Left lung (tissue), 14 donors: ENCODE measurements at places on chromosomes 5 and 9.
A peak's percentile ranks its signal among the peaks of the same experiment; 100 is the strongest.

- no peak for DNase-seq
These were observed 240.7 kb upstream of the NREP start for GRCh38 chr5:111997711-111998110.

DNA sequence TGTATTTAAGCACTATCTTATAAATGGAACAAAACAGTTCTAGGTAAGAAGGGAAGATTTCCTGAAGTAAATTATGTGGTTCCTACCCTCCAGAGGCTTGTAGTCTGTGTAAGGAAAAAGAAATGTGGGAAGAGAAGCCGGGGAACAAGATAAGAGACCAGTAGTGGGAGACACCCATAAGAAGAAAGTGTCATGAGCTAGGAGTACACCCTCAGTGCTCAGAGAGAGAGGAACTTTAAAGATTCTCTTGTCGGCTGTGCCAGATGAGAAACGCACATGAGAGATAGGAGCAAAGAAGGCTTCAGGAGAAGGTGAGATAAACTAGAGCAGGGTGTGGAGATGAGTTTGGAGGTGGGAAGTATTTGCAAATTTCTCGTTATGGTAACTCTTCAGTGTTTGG is 18.1 kb downstream of the SLC36A1 start:
- no peak for DNase-seq

- DNase-seq, result peak; percentile 84
These were observed 77.1 kb downstream of the SUSD1 start for GRCh38 chr9:112097712-112098688.

DNA sequence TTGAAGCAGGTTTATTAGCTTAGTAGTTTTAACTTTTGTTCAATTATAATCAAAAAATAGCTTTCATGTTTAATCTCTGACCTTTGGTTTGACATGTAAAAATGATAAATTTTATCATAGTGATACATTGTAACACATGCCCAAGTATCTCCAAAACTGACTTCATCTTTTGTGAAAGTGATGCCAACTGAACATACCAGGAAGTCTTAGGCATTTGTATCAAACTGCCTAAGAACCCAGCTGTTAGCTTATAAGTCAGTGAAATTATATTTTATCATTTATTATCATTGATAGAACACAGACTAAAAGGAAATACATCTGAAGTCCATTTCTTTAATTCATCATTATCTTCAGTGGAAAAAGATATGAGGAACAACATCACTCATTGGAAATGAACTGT is 39.1 kb downstream of the NIPBL start:
- DNase-seq, result no peak

DNA sequence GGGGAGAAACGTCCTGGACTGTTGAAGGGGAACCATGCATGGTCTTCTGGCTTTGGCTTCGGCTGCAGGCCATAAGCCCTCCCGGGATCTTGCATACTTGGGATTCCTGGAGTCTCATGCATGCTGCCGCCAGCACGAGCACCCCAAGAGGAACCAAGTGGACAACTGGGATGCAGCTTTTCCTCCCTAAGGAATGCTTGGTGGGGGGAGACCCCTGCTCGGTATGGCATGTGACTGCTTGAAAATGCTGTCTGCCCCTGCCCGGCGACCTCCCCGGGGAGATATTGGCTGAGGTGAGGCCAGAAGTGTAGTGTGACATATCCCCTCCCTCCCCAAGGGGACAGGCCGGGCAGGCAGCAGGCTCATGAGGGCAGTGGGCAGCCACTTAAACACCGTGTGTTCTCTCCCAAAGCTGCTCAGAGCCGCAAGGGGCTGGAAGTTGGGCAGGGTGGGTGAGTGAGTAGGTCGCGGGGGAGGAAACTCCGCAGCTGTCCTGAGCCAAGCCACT is 15.7 kb downstream of the TMEM171 start:
- DNase-seq, result no peak

- no peak for DNase-seq
These were observed 18.8 kb downstream of the BTNL9 start for GRCh38 chr5:181058786-181059296.

- DNase-seq, result no peak
These were observed 126.7 kb downstream of the MED10 start for GRCh38 chr5:6251565-6252102.

DNA sequence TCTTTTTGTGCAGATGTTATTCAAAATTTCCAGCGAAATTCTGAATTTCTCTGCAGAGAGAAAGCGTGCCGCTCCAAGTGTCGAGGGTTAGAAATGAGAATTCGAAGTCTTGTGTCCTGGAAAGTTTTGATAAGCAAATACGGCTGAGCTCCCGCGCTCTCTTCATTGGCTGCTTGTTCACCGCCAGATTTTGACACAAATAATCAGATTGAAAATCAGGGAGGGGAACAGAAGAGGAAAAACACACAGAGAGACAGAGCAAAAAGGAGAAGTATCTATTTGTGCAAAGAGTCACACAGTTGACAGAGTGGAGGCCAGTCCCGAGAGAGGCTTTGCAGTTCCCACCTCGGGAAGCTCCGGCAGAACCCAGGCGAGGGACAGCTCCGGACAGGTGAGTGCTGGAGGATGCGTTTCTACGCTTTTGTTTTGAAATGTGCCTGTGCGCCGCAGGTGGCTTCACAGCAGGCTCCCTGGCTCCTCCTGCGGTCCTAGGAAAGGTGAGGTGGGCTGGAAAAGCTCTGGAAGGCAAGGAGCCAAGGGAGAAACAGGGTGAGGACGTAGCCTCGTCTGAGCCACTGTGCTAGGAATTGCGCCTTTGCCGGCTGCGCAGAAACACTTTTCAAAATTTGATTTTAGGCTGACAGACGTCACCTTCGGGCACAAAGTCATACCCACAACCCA is at the start of gene GFI1B:
GFI1B (plus strand) TSS at position 244 of the 681 bp plus-strand sequence. CDS start 7,985 bp downstream, outside the sequence.
- DNase-seq, result no peak

GRCh38 chr9:36118706-36119105 is 17.8 kb upstream of the GLIPR2 start:
- no peak for DNase-seq

DNA sequence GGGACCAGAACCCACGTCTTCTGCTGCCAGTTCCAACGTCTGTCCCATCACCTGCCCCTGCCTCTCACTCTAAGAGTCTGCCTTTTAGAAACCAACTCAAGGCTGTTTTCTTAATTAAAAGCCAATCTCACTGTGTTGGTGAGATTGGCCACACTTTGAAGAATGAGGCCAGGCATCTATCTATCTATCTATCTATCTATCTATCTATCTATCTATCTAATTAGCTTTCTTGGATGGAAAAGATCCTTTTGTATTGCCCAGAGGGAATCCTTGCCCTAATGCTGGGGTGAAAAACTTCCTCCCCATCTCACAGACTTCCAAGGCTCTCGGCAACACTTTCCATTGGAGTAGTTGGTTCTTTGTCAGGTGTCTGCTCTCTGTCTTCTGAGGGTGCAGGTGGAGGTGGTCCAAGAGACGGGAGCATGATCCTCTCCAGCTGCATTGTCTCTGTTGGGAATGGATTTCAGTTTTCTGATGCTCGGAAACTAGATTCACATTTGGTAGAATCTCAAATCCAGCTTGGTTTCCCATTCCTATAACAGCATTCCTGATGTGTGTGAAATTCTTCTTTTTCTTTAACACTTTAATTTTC is 57.9 kb downstream of the GALNT12 start:
- DNase-seq, result no peak

GRCh38 chr5:37002176-37002751 is 125.7 kb downstream of the NIPBL start:
- DNase-seq, result no peak

DNA sequence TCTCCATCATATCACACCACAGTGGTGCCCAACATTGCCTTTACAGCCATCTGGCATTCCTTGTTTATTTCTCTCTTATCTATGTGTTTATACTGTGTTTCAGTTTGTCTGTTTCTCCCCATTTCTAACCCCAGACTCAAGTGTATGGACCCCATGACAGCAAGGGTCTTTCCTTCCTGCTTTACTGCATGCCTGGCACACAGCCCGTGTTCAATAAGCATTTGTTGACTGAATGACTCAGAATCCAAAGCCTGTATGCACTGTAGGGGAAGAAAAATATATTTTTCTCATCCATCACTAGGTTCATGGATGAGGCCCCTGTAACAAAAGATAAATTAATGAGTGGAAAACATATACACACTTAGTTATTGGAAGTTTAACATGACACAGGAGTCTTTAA is 190.8 kb upstream of the SEMA6A start:
- no peak for DNase-seq

GRCh38 chr5:61441742-61442141 is 109.7 kb downstream of the ZSWIM6 start:
- DNase-seq, result no peak
